ENCODE measurements at places on chromosomes 1 and 21.

GRCh38 chr1:43883321-43883720, 50.3 kb upstream of the ARTN start:
- DNase-seq, result no peak

- DNase-seq, result no peak
Measured at GRCh38 chr1:203291201-203292096, 13.9 kb upstream of the BTG2 start.

GRCh38 chr1:6358757-6359201, 34.8 kb downstream of the ACOT7 start:
- peak; percentile 64 for DNase-seq

- DNase-seq, result no peak
Measured at GRCh38 chr21:37594472-37594951, 227.9 kb downstream of the DYRK1A start.

DNA sequence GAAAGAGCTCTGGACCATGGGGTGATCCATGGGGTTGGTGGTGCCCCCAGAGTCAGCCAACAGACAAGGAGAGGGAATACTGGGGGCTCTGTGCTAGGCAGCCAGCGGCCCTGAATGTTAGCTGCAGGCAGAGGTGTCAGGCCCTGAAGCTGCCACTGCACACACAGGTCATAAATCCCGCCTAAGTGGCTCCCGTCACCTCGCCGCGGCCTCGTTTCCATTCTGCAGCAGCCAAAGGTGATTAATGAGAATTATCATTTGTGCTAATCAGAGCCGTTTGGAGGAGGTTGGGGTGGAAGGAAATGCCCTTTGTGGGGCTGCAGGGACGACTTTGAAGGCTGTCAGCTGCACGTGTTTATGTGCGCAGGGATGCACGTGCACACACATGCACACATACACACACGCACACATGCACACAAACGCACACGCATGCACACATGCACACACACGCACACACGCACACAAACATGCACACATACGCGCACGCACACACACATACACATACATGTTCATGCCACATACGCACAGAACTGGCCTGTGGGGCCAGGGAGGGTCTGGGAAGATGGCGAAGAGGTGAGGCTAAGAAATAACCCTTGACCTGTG, 88.8 kb upstream of the ARHGEF16 start:
- DNase-seq, result no peak

GRCh38 chr1:18531503-18531845, 50.7 kb downstream of the KLHDC7A start:
- DNase-seq, result no peak

DNA sequence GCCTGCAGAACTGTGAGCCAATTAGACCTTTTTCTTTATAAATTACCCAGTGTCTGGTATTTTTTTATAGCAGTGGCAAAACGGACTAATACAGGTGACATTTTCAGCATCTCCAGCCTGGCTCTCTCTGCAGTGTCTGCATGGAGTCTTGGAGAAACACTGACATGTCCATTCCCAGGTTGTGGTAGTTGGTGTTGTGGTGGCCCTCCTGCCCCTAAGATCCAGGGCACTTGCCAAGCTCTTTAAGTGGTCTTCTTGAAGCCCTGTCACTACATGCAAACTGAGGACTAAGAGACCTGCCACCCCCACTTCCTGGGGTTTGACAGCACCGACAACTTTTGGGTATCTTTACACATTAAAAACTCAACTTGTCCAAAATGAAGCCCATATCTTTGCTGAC, 419.4 kb downstream of the NPHP4 start:
- no peak for DNase-seq

DNA sequence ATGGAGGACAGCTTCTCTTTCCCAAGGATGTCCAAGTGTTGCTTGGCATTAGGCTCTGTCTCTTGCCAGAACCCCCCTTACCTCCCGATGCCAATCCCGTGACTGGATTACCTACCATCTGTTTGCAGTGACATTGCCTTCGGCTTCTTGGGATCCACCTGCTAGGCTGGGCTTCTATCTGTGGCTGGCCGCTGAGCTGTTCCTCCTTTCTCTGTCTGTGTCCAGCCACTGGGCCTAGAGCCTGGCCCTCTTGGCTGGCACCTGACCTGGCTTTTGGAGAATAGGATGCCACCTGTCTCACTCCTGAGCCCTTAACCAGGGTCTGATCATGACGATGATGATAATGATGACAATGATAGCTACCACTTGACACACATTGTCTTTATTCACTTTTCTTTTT, 41.6 kb upstream of the STUM start:
- DNase-seq, result no peak

DNA sequence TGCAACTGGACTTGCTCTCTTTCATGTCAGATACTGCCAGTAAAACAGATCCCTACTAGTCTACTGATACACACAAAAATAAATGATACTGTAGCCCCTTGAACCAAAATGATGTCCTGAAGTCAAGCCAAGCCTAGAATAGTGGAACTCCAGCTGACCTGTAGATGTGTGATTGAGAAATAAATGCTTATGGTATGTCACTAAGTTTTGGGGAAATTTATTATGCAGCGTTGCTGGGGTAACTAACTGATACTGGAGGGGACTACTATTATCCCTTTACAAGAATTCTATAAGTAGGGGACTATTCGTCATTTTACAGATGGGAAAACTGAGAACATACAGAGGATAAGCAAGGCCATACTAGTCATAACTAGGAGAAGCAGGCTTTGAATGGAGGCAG, 55.6 kb downstream of the RPL5 start:
- DNase-seq, result no peak

DNA sequence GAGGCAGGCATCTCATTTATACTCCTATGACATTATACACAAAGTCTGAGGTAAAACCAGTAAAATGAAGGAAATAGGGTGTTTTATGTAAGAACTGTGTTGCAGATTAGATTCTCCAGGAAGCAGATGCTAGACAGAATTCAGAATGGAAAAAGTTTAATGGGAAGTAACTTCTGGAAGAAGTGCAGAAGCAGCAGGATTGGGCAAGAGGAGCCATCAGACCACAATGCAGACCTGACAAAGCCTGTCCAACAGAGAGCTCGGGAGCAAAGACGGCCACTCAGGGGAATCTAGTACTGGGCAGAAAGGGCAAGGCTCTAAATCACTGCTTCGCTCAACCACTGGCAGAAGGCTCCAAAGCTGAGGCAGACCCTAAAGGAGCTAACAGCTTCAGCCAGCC, 33.7 kb downstream of the FBXO42 start:
- DNase-seq, result no peak

DNA sequence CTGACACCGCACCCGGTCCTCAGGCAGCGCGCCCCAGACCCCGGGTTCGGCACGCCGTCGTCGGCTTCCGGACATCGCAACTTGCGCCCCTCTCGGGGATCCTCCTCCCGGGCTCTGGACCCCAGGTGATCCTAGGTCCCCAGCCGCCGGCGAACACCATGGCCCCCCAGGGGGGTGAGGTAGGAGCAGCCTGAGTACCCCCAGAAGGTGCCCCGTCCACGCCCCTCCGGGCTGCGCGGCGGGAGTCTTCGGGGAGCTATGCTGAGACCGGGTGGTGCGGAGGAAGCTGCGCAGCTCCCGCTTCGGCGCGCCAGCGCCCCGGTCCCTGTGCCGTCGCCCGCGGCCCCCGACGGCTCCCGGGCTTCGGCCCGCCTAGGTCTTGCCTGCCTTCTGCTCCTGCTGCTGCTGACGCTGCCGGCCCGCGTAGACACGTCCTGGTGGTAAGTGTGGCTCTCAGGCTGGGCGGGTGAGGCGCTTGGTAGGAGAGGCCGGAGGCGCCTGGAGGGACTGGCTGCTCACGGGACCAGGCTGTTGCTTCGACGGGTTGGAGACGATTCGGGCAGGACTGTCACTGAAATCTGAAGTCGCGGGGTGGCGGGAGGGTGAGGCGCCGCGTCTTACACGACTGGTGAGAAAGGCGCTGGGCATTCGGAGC, 367 bp downstream of the WNT2B start:
- no peak for DNase-seq

GRCh38 chr1:236639686-236640085, 35.4 kb upstream of the HEATR1 start:
- no peak for DNase-seq

DNA sequence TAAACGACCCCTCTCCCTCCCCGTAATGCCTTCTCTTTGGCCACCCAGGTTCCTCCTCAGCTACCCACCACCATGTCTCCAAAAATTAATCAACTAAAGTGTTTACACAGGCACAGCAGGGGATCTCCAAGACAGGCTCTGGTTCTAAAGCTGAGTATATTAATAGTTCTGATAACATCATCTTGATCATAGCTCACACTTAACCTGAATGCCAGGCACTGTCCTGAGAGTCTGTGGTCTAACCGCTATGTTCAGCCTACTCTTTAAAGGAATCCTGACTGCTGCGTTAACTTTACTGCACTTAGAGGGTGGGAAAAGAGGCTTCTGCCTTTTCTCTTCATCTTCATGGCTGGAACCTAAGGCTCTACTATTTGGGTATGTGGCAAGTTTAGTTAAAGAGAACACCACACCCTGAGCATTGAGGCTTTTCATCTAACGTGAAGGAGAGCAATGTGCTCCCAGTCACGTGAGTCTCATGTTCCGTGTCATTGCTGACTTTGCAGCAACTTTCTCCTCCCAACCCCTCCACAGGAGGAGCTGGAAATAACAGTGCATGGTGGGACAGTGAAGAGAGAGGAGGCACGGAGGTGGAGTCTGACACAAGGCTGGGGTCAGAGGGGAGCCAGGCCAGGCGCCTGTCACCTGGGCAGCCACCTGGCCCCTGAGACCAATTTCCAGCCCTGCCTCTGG, 86.4 kb downstream of the FAM78B start:
- DNase-seq, result no peak

DNA sequence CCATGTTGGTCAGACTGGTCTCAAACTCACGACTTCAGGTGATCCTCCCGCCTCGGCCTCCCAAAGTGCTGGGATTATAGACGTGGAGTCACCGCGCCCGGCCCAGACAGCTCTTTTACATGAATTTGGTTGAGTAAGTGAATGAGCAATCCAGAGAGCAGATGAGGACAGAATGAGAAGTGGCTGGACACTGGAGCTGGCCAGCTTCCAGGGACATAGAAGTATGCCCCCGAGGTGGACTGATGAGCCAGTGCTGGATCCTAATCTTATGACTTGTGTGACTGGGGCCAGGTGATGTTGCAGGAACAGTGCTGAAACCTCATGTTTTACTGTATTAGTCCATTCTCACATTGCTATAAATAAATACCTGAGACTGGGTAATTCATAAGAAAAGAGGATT, 35.9 kb upstream of the KANK4 start:
- no peak for DNase-seq

DNA sequence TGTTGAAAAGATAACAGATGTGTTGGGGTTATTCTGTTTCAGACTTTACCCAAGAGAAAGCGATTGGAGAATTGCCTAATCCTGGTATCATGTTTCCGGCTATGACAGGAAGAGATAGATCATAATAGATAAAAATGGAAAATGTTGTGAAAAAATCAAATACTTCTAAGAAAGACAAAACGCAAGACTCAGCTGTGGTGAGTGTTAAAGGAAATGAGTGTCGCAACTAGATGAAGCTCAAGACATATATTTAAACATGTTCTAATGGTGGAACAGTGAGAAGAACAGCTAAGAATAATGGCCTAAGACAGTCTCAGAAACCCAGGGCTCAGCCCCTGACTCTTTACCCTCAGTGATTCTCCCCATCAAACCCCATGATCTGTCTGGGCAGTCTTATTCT, 426.7 kb upstream of the RUNX1 start:
- DNase-seq, result no peak

GRCh38 chr1:200206761-200207160, 179.3 kb downstream of the NR5A2 start:
- no peak for DNase-seq

DNA sequence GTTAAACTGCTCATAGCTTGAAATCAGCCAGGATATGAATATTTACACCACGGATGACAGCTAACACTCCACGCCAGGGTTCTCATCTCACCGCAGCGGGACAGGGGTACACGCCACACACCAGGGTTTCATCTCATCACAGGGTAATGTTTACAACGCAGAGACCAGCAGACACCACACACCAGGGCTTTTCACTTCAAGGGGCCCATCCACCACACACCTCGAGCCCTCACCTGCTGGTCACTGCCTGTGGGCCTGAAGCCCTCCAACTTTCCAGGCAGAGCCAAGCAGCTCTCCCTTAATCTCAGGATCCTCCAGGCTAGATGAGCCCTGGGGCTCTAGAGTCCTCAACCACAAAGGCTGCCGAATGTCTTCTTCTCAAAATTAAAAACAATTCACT, 1.3 kb upstream of the KRTAP10-12 start:
- DNase-seq, result no peak

GRCh38 chr1:91121366-91121765, 99.5 kb upstream of the ZNF644 start:
- no peak for DNase-seq

DNA sequence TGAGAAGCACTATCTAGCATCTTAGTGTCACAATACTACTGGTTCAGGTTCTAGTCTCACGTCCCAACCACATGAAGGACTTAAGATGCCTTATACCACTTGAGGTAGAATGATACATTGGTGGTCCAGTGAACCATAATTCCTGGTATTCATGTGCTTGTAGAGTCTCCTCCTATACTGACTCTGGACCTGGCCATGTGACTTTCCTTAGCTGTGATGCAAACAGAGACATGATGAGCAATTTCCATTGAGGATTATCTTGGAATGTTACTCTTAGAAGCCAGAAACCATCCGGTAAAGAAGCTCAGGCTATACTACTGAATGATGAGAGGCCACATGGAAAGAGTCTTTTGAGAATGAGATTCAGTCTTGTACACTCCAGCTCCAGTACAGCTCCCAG, 105.7 kb downstream of the NME7 start:
- no peak for DNase-seq

GRCh38 chr1:224623743-224624333, 7.7 kb downstream of the CNIH3 start:
- DNase-seq, result peak; percentile 83

DNA sequence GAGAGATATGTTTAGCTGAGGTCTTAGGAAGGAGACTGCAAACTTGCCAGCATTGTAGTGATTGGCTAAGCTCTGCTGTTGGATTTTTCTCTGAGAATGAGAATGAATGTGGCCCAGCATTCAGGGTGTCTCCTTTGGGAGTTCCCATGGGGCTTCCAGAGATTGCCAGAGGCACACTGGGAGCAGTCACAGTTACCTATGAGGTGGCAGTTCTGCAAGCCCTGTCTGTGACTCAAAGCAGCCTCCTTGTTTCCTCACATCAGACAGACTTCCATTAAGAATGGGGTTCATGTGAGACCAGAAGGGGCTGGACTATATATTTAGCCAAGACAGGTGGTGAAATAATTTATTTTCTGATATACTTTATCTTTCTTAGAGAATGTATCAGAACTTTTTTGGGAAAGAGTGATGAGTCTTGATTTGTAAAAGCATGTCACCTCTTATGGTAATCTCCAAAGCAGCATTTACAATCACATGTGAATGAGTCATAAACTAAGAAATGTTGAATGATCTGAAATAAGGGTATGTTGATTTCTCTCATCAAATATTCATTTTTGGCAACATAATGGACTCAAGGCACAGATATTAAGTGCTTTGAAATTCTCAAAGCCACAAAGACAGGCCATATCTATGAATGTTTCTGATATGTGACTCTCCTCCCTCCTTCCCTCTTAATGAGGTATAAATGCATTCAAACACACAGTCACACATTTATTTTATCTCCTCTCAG, 9.5 kb upstream of the SLC19A2 start:
- DNase-seq, result no peak

GRCh38 chr1:1703796-1704195, 11.2 kb upstream of the SLC35E2B start:
- DNase-seq, result no peak

- no peak for DNase-seq
Measured at GRCh38 chr1:220032911-220033310, 13.4 kb downstream of the EPRS1 start.

- DNase-seq, result no peak
Measured at GRCh38 chr1:64199154-64199553, 4.3 kb upstream of the UBE2U start.

Measured in CD4-positive, alpha-beta T cell treated with Interleukin-15 for 1 hour (primary cell).